Fibroblast of lung (primary cell): ENCODE measurements at places on chromosomes 5 and 9.

- H3K27me3 ChIP-seq: no peaks in the 10 kb centered on the region
- H3K4me1 ChIP-seq: no peaks in the 10 kb centered on the region
- no peak for DNase-seq
- no peak overlapping the region for H3K27ac ChIP-seq
- no peaks in the 10 kb centered on the region for H3K36me3 ChIP-seq
Observed at GRCh38 chr9:103700195-103700962, 393.7 kb upstream of the SMC2 start.

DNA sequence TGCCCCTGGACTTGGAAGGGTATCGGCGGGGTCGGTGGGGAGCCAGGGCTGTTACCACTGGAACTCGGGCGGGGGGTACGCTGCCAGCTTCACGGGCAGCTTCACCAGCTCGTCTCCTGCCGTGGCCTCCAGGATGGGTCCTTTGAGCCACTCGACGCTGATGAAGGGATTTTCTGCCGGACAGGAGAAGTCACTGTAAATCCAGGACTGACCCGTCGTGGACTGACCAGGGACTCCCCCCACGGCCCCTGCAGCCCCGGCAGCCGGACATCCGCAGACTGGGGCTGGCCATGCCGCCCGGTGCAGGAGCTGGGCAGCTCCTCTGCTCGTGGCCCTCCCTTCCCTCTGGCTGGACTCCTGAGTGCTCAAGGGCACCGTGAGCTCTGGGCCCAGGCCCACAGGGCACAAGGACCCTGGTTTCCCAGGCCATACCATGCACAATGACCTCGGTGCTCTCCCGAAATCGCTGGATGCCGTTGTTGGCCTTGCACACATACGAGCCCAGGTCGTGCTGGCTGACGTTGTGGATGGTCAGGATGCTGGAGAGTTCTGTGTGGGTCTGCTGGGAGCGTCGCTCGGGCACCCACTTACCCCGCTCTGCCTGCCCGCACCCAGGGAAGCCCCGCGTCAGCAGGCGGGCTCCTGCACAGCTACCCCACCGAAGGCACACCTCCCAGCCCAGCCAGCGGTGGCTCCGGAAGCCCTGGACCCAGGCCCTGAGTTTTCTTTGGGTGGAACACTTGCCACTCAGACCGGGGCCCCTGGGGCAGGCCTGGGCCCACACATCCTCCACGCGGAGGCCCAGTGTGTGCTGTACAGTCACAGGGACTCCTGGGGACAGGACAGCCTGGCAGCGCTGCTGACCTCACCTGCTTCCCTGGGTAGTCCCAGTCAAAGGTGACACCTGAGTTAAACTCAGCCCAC, 20.3 kb downstream of the FLT4 start:
- DNase-seq: no peak
- H3K4me3 ChIP-seq: no peak overlapping the region
- no peaks in the 10 kb centered on the region for H3K4me1 ChIP-seq
- H3K27me3 ChIP-seq: no peaks in the 10 kb centered on the region
- H3K27ac ChIP-seq: no peak overlapping the region

GRCh38 chr9:93243112-93243511, 59.2 kb downstream of the WNK2 start:
- no peaks in the 10 kb centered on the region for H3K27me3 ChIP-seq
- H3K36me3 ChIP-seq: no peaks in the 10 kb centered on the region
- DNase-seq: no peak
- no peak overlapping the region for H3K4me3 ChIP-seq
- H3K27ac ChIP-seq: no peak overlapping the region

GRCh38 chr5:38417658-38418017, 138.8 kb downstream of the LIFR start:
- no peak for DNase-seq
- H3K4me3 ChIP-seq: no peak overlapping the region
- peaks cover 10% of the 10 kb centered on the region for H3K4me1 ChIP-seq
- H3K27ac ChIP-seq: no peak overlapping the region
- H3K27me3 ChIP-seq: no peaks in the 10 kb centered on the region
- H3K36me3 ChIP-seq: no peaks in the 10 kb centered on the region

DNA sequence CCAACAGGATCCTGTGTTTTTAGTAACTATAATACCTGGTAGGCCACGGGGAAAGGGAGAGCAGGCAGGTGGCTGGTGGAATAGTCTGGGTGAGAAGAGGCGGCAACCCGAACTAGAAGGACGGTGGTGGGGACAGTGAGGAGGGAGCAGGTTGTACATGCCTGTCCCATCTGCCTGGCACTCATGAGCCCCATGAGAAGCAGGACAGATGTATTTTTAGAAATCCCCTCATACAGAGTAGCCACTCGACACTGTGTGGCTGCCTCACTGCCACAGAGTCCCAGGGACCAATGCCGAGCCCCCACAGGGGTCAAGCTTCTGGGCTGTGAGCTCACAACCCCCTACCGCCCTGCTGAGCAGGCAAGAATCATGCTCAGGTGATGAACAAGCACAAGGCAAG, 136.6 kb downstream of the SEC61B start:
- no peak overlapping the region for H3K27ac ChIP-seq
- peaks cover 16% of the 10 kb centered on the region for H3K4me1 ChIP-seq
- H3K36me3 ChIP-seq: no peaks in the 10 kb centered on the region
- no peak overlapping the region for H3K4me3 ChIP-seq
- no peak for DNase-seq
